ENCODE measurements at places on chromosomes 11 and 22.
A peak's percentile ranks its signal among the peaks of the same experiment; 100 is the strongest.

- DNase-seq: peak; percentile 74
Observed at GRCh38 chr11:10490398-10491241, 35.6 kb downstream of the AMPD3 start.

- DNase-seq: peak; percentile 56
Observed at GRCh38 chr11:114243461-114244372, 52.5 kb upstream of the NNMT start.

DNA sequence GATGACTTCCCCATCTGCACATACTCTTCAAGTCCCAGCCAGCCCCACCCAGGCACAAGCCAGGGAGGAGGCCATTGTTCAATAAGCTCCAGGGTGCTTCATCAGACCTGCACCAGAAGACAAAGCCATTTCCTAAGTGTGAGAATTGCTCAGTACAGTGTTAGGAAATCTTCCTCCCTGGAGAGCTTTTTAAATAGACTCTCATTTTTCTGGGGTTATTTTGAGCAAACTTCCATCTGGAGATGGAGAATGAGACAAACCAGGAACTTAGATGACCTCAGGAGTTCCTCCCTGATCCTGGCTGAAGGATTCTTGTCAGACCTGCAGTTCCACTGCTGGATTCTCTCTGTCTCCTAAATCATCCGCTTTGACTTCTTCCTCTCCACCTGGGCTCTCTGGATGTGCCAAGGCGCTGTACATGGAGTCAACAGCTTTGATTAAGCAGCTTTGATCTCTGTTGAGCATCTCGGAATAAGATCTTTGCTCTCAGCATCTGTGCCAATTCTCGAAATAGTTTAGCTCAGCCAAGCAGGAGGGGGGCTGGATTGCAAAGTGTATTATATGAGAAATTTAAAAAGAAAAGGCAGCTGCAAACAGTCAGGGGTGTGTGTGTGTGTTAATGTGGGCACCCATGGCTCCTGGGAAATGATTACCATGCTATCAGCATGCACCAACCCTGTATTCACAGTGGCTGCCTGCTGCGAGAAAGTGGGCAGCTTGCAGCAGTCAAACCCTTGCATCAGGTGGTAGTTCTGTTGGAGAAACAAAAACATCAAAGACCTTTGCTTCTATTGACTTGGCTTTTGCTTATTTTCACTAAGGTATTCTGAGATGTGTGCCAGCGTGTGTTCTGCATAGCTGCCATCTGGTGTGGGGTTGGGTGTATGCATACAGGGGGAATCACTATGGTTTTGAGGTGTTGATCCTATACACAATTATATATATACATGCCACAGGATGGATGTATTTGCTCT lies 70.2 kb upstream of the NAV2 start:
- DNase-seq: no peak

- no peak for DNase-seq
Observed at GRCh38 chr11:64859542-64860414, 15.3 kb upstream of the CDC42BPG start.

- no peak for DNase-seq
Observed at GRCh38 chr11:1640076-1640946, 10.7 kb downstream of the KRTAP5-5 start.

- DNase-seq: no peak
Observed at GRCh38 chr22:38655519-38656255, 505 bp downstream of the FAM227A start.

DNA sequence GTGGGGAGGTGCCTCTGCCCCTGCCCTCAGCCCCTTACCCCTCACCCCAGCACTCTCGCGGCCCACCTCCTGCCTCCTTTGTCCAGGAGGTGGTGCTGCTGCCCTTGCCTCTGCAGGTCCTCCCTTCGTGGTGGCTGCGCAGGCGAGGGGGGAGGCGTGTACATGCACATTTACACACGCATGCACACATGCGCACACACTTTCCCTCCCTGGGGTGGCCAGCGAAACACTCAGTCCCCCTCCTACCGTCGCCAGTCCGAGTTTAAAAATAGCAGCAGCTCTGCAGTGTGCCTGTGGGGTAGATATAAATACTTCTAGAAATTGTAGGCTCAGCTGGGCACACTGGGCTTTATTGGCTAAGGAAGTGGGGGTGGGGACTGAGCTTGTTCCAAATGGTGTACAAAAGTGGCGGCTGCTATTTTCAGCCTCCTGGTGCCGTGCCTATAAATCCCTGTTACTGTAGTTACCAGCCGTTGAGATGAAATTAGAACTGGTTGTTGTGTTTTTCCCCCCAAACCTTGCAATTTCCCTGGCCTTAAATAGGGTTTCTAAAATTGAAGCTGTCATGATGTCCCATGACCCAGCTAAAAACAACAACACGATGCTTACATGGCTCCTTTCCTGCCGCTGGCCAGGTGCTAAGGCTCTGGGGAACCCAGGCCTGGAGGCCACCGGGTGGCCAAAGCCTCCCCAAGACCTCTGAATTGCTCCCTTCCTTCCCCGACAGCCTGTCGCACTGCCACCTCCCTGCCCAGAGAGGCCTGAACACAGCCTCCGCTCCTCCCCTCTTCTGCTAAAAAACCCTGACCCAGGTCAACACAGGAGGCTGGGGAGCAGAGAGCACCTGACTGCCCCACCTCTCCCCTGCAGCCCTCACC lies 12.4 kb downstream of the PICK1 start:
- DNase-seq: peak; percentile 94

DNA sequence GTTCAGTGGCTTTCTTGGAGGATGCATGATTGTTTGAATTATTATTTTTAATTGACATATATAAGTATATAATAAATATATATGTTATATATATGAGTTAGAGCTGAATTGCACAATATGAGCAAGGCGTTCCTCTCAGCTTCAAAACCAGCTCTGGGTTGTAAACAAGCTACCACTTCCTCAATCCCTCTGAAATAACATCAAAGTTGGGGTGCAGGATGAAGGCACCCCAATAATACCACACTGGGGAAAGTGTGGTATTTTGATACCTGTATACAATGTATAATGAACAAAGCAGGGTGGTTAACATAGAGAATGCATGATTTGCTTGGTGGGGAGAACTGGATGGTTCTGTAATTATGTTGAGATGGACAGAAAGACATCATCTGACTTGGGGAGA lies 1.7 kb upstream of the SORL1 start:
- DNase-seq: no peak

DNA sequence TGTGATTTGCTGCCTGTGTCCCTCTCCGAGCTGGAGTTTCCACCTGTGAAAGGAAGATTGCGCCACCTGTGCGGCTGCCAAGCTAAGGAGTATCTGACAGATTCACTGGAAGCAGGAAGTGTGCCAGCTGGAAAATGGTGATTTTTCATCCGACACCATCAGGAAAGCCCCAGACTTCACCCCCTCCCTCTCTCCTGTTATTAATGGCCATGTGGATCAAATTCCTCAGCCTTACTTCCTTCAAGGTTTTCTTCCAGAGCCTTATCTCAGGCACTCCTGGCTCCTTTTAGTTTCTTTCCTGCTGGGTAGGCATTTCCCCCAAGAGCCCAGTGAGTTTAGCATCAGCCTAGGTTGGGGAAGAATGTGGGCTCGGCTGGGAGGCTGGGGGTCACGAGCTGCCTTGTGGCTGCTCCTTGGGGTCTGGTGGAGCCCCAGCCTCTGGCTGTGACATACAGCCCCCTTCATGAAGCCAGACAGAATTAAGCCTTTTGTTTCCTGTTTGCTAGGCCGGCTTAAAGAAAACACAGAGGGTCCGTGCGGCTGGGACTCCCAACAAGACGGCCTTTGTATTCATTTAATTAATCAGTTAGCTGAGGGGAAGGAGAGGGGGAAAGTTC lies 37.1 kb downstream of the PKNOX2 start:
- peak; percentile 30 for DNase-seq

DNA sequence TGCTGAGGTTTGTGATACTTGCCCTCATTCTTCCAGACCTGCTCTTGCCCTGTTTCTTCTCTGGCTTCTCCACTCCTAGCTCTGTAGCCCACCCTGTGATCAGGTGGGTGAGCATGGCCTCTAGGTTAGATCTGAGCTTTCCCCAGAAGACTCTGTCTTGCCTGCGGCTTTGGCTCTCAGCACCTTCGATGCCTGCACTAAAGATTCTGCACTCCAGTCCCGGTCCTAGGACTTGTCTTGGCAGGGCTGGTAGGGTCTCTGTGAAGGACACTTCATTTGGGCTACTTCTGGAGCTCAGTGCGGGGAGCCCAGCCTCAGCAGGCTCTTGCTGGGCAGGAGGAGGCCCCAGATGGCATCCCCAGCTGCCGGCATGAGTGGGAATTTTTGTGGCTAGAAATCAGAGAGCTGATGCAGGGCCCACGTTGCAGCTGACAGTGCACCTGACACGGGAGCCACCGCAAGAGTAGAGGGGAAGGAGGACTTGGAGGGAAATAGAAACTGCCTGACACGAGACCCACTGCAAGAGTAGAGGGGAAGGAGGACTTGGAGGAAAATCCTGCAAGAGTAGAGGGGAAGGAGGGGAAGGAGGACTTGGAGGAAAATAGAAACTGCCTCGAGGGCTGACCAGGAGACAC lies 226.9 kb upstream of the B3GAT1 start:
- no peak for DNase-seq

DNA sequence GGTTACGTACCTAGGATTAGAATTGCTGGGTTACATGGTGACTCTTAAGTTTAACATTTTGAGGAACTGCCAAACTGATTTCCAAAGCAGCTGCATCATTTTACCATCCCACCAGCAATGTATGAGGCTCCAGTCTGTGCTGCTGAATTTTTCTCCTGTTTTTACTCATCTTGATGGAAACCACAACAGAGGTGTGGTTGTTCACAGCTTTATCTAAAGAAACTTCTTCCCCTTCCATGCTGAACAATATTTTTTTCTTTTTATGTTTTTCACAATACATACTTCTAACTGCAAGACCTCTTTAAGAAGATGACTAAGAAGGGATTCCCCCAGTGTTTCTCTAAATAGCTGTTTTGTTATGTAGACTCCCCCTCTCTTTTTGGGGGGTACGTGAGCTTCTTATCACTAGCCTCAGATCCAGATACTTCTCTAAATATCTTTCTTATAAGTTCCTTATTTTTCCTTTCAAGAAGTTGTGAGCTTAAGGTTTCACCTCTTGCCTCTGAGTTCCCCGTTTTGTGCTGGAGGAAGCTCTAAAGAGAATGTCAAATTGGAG lies 24.0 kb downstream of the TCP11L1 start:
- DNase-seq: no peak

GRCh38 chr11:1281974-1282365 lies 27.5 kb downstream of the TOLLIP start:
- no peak for DNase-seq

GRCh38 chr22:48320048-48320682 lies 1507.5 kb downstream of the BRD1 start:
- no peak for DNase-seq

DNA sequence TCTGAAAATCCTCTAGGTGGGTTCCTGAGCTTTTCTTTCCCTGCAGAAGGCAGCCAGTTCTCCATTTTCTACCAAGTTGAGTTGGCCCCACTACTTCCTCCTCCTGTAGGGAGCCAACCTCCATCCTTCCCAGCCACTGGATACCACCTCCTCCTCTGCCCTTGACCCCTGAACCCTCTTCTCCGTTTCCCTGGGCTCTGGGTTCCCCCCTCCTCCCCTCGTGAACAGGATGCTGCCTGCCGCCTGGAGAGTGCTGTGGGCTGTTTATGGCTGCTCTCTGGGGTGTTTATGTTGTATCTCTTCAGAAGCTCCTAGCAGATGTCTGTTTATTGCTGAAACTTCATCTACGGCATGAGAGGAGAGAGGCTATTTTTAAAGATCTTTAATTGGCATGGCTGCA lies 8.6 kb downstream of the MICAL2 start:
- no peak for DNase-seq

GRCh38 chr11:114563077-114563476 lies 3.4 kb upstream of the NXPE1 start:
- no peak for DNase-seq

GRCh38 chr22:44603767-44604166 lies 98.2 kb upstream of the PRR5 start:
- no peak for DNase-seq

DNA sequence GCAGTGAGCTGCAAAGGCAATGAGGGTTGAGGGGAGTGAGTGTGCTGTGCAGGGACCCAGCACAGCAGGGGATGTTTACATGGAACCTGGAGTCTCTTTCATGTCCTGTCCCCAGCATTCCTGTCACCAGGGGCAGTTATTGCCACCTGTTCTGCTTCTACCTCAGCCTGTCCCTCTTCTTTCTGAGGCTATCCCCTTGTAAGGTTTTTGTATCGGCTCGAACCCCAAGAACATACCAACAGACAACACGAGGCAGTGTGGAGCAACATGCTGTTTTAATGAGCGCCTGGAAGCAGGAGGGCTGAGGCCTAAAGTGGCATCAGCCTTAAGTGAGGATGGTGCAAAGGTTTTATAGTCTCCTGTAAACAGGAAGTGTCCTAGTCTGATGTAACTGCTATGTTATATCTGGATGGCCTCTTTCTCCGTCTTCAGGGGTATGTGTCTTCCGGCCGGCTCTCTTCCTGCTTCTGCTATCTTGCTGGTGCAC lies 3.9 kb downstream of the SCGB2A2 start:
- DNase-seq: no peak

GRCh38 chr22:26318975-26319374 lies 110.1 kb upstream of the ASPHD2 start:
- DNase-seq: no peak

DNA sequence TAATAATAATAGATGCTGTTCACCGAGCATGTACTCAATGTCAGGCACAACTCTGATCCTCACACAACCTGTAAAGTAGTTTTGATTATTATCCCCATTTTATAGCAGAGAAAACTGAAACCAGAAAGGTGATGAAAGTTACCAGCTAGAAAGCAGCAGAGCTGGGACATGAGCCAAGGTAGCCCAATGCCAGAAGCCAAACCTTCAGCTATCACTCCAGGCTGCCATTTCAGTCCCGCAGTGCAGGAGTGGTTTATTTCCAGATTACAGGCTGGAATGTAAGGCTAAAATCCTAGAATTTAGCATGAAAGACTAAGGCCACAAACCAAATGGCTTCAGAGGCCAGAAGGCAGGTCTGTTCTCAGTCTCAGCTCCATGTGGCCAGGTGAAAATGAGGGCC lies 108.8 kb downstream of the TENM4 start:
- no peak for DNase-seq

GRCh38 chr22:22178992-22179391 lies 65.6 kb upstream of the VPREB1 start:
- DNase-seq: no peak

GRCh38 chr11:80188076-80188627 lies 747.3 kb upstream of the TENM4 start:
- DNase-seq: peak; percentile 17

- no peak for DNase-seq
Observed at GRCh38 chr22:38271927-38272372, 860 bp downstream of the TMEM184B start.

GRCh38 chr22:40498420-40499208 lies 128.2 kb downstream of the SGSM3 start:
- no peak for DNase-seq
